Hair follicle dermal papilla cell (primary cell): ENCODE measurements at places on chromosomes 1 and 21. TPM values are rescaled to one million over a fixed set of nuclear protein-coding genes. Genes with fewer than 3 reads are reported as not detected.

PLCH2 gene
- 0.12 and 0.65 TPM in 2 replicates for total RNA-seq

OR2T35 gene
- not detected in 2 replicates for total RNA-seq

ACTN2 gene
- 0.65 TPM in 1 of 2 replicates, not detected in the other for total RNA-seq

RRP1 gene
- total RNA-seq: 18.5 and 21.4 TPM in 2 replicates

RSPO1 gene
- total RNA-seq: 2.4 and 3.4 TPM in 2 replicates

SPTA1 gene
- total RNA-seq: not detected in 2 replicates

ZYG11A gene
- 1.8 and 2.1 TPM in 2 replicates for total RNA-seq

ZMYND12 gene
- 0.65 and 1.3 TPM in 2 replicates for total RNA-seq

CYYR1 gene
- total RNA-seq: 3.6 and 9.7 TPM in 2 replicates

PLPPR4 gene
- 4.6 and 8.8 TPM in 2 replicates for total RNA-seq

LAD1 gene
- 0.16 TPM in 1 of 2 replicates, not detected in the other for total RNA-seq

ANGPTL3 gene
- under 0.01 and 0.12 TPM in 2 replicates for total RNA-seq

KPRP gene
- total RNA-seq: not detected in 2 replicates

TGFB2 gene
- total RNA-seq: 17.0 and 19.5 TPM in 2 replicates
